Activated CD8-positive, alpha-beta T cell treated with anti-CD3 and anti-CD28 coated beads for 36 hours (primary cell): ENCODE measurements at places on chromosomes 11 and 22. TPM values are rescaled to one million over a fixed set of nuclear protein-coding genes. Genes with fewer than 3 reads are reported as not detected.
A peak's percentile ranks its signal among the peaks of the same experiment; 100 is the strongest.

DNA sequence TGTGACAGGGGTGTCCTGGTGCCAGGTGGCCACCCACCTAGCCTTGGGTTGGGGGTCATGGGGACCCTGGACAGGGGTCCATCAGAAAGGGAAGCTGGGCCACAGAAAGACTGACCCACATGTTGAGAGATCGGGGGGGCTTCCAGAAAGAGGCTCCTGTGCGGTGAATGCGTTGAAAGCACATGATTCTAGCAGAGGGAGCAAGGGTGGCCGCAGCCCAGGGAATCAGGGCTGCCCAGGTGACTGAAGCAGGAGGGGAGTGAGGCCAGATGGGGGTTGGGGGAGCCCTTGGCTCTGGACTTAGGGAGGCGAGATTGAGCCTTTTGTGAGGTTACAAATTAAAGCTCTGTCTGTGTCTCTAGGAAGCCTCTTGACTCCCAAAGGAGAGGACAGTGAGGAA, 80.7 kb downstream of the MORC2 start:
- H3K27ac ChIP-seq = no peak overlapping the region
- DNase-seq = no peak
- H3K4me3 ChIP-seq = no peak overlapping the region
- H3K27me3 ChIP-seq = no peaks in the 10 kb centered on the region
- H3K36me3 ChIP-seq = no peaks in the 10 kb centered on the region

DNA sequence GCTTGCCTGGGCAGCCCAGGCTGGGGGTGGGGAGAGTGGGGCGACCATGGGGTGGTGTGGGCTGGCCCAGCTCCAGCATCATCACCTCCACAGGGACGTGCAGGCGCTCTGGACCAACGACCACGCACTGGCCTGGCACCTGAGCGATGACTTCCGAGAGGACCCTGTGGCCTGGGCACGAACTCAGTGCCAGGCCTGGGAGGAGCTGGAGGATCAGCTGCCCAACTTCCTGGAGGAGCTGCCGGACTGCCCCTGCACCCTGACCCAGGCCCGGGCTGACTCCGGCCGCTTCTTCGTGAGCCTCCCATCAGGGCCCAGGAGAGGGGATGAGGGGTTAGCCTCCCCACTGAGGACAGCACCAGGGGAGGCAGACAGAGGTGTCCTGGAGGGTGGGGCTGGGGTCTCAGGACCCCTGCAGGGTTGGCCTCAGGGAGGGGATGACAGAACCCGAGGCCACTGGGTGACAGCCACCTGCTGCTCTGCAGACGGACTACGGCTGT, 3.8 kb downstream of the SUSD2 start:
- no peaks in the 10 kb centered on the region for H3K36me3 ChIP-seq
- H3K4me1 ChIP-seq = no peaks in the 10 kb centered on the region
- H3K27me3 ChIP-seq = no peaks in the 10 kb centered on the region
- DNase-seq = no peak
- no peak overlapping the region for H3K27ac ChIP-seq

DNA sequence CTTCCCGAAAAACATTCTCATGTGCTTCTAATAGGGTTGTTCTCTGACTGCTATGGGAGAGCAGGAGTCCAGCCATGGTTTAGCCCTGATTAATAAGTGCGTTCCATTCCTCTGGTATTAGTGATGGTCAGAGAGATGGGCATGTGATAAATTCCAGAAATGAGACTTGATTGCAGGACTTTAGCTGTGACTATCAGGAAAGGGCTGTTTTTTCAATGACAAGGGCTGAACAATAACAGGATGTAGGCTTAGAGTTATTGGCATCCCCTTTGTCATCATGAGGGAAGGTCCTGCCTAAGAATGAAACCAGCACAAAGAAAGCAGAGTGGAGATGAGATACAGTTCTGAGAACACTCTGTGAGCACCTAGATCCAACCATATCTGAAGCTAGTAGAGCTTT, 494.6 kb downstream of the MIAT start:
- no peak for DNase-seq
- no peak overlapping the region for H3K27ac ChIP-seq
- H3K27me3 ChIP-seq = peaks cover 37% of the 10 kb centered on the region
- H3K4me3 ChIP-seq = no peak overlapping the region
- peaks cover 4% of the 10 kb centered on the region for H3K4me1 ChIP-seq
- no peaks in the 10 kb centered on the region for H3K36me3 ChIP-seq

The LRRC55 gene
- total RNA-seq = not detected

GRCh38 chr11:35376613-35377012, 42.7 kb downstream of the SLC1A2 start:
- H3K27me3 ChIP-seq = no peaks in the 10 kb centered on the region
- H3K27ac ChIP-seq = no peak overlapping the region
- peaks cover 8% of the 10 kb centered on the region for H3K4me1 ChIP-seq
- DNase-seq = no peak
- no peaks in the 10 kb centered on the region for H3K36me3 ChIP-seq

- H3K36me3 ChIP-seq = no peaks in the 10 kb centered on the region
- no peaks in the 10 kb centered on the region for H3K4me1 ChIP-seq
- DNase-seq = no peak
Observed at GRCh38 chr11:12482839-12483238, 105.5 kb downstream of the PARVA start.

DNA sequence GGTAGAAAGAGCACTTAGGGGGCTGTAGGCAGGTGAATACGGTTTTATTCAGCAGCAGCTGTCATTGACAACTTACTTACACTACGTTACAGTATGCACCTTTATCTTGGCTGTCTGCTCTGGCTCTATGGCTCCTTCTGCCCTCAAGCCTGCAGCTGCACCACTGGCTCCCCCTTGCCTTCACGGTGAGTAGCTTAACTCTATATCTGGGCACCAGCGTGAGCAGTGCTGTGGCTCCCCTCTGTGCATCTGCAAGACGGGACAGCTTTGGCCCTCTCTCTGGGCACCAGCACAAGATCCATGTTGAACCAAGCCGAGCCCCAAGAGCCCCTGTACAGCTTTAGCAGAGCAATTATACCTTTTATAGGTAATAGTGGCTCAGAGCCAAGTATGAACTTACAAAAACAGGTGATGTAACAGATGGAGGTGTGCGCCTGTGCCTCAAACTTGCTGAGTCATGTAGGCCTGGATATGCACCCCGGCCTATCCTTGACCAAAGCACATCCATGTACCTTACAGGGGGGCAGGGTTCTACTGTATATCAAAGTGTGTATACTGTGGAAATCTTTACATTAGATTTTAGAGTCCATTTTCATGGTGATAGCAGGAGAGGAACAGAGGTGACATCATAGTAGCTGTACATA, 96.9 kb upstream of the CTSC start:
- no peaks in the 10 kb centered on the region for H3K4me1 ChIP-seq
- H3K27ac ChIP-seq = no peak overlapping the region
- no peak overlapping the region for H3K4me3 ChIP-seq
- no peaks in the 10 kb centered on the region for H3K36me3 ChIP-seq

- H3K4me3 ChIP-seq = no peak overlapping the region
- no peaks in the 10 kb centered on the region for H3K27me3 ChIP-seq
- peak overlapping the region; percentile 78 for H3K27ac ChIP-seq
- H3K4me1 ChIP-seq = peaks cover 19% of the 10 kb centered on the region
Observed at GRCh38 chr11:73520353-73521061, 77.4 kb downstream of the FAM168A start.

- no peaks in the 10 kb centered on the region for H3K36me3 ChIP-seq
- DNase-seq = no peak
- H3K4me3 ChIP-seq = no peak overlapping the region
- H3K4me1 ChIP-seq = no peaks in the 10 kb centered on the region
Observed at GRCh38 chr11:115364896-115365295, 139.3 kb downstream of the CADM1 start.

DNA sequence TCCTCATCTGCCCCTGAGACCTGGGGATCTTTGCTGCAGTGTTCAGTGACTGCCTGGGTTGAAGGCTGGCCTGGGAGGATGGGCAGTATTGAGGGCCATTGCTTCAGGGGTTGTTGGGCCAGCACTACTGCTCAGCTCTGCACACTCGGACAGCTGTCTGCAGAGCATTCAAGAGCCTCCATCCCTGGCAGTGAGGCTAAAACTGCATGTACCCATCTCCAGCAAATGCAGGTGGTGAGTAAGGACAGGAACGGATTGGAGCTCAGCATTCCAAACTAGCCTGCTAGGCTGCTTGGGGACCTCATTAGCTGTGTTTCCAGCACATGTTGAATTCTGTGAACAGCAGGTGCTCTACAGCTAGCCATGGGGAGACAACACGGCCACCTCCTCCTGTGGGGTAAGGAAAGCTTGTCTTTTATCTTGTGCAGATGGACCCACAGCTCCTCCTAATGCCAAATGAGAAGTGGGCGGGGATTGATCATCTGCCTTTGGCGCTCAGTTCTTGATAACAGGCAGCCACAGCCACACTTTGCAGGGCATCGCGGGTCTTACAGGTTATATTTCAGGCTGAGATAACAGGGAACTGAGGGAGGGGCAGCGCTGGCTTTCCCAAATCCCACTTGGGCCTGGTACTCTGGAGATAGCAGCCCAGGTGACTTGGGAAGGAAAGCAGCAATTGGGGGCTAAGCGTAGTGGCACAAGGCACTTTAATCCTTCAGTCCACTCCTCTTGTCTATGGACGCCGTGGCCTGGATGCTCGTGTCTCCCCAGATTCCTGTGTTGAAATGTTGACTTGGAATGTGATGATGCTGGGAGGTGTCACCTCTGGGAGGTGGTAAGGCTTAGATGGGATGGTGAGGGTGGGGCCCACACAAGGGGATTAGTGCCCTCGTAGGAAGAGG, 254.5 kb upstream of the B3GAT1 start:
- H3K4me1 ChIP-seq = no peaks in the 10 kb centered on the region
- H3K27me3 ChIP-seq = peaks cover 11% of the 10 kb centered on the region
- no peak overlapping the region for H3K27ac ChIP-seq
- no peak overlapping the region for H3K4me3 ChIP-seq
- no peaks in the 10 kb centered on the region for H3K36me3 ChIP-seq

The GRM5 gene
- total RNA-seq = not detected

- H3K27ac ChIP-seq = no peak overlapping the region
- no peak overlapping the region for H3K4me3 ChIP-seq
- peaks cover 2% of the 10 kb centered on the region for H3K4me1 ChIP-seq
Observed at GRCh38 chr11:95330302-95330701, 99.3 kb upstream of the SESN3 start.

The NLRP14 gene
- 0.11 TPM for total RNA-seq

DNA sequence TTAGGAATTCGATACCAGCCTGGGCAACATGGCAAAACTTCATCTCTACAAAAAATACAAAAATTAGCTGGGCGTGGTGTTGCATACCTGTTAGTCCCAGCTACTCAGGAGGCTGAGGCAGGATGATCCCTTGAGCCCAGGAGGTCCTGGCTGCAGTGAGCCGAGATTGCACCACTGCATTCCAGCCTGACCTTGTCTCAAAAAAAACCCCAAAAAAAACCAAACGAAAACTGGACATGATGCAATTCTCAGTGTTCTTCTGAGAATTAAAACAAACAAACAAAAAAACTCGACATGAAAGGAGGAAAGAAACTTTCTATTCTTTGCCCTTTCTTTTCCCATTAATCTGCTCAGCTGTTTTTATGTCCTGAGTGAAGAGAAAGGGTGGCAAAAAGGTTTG, 7.4 kb downstream of the MED17 start:
- peaks cover 22% of the 10 kb centered on the region for H3K4me1 ChIP-seq
- no peak for DNase-seq
- H3K4me3 ChIP-seq = no peak overlapping the region
- H3K27me3 ChIP-seq = no peaks in the 10 kb centered on the region

DNA sequence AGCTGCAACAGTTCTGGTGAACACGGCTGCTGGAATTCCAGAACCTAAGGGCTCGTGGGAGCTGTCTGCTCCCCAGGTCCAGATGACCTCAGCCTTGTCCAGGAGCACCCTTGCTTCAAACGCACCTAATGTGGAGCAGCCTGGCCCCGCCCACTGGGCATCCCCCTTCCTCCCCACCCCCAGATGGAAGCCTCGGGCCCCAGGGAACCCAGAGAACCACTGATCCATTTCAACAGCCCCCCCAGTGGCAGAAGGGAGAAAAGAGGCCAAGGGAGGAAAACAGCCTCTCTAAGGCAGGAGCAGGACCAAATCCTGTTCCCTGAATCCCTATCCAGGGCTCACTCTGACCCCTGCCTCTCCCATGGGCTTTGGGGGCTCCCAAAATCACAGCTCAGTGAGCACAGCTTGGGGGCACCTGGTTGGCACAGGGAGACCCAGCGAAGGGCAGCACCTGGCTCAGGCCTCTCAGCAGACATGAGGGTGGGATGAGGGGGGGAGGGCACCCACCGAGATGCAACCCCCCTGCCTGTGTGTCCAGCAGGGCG, 1.2 kb downstream of the CYTH4 start:
- H3K36me3 ChIP-seq = peaks cover 9% of the 10 kb centered on the region
- H3K4me1 ChIP-seq = peaks cover 64% of the 10 kb centered on the region
- peak overlapping the region; percentile 99 for H3K27ac ChIP-seq
- no peaks in the 10 kb centered on the region for H3K27me3 ChIP-seq
- DNase-seq = peak; percentile 68

The C22orf31 gene
- not detected for total RNA-seq

DNA sequence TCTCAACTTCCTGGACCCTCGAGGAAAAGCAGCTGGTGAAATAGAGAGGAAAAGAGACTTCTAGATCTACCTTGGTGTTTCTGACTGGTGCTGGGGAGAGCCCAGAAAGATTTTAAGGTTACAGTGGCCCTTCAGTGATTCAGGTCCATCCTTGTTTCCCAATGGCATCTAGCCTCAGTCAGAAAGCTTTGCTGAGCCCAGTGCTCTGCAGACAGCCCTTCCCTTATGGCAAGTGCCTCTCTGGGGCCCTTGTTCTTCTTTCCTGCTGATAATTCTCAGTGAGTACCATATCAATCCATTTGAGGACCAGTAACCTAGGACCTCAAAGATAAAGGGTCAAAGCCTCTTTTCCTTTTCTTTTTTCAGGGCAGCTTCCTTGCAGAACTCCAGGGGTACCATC, 25.1 kb upstream of the TMEM135 start:
- DNase-seq = no peak
- no peak overlapping the region for H3K27ac ChIP-seq

GRCh38 chr22:41574847-41575381, 14.1 kb downstream of the CSDC2 start:
- DNase-seq = no peak
- no peaks in the 10 kb centered on the region for H3K4me1 ChIP-seq
- no peak overlapping the region for H3K27ac ChIP-seq
- H3K36me3 ChIP-seq = peaks cover 6% of the 10 kb centered on the region
- no peak overlapping the region for H3K4me3 ChIP-seq

The MCAT gene
- total RNA-seq = 15.0 TPM

The SIK3 gene
- total RNA-seq = 18.7 TPM

The SLC1A2 gene
- not detected for total RNA-seq

DNA sequence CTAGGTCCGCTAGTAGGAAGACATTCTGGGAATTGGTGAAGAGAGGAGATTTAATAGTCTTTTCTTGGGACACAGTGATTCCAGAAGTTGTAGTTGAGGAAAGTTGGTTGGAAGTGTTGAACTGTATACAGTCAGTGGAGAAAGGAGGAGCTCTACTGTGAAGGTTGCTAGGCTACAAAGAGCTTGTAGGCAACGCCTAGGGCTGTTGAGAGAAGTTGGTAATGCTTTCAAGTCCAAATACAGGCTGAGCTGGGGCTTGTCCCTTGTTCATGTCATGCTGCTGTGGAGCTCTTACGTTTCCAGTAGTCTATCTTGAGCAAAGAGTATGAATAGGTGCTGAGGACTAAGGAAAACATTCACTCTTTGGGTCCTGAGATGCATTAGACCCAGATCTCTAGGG, 1.1 kb downstream of the TBCEL start:
- H3K4me3 ChIP-seq = peak overlapping the region; percentile 73
- H3K4me1 ChIP-seq = peaks cover 31% of the 10 kb centered on the region
- DNase-seq = peak; percentile 9
- H3K27ac ChIP-seq = peak overlapping the region; percentile 47

GRCh38 chr11:40763046-40763445, 696.4 kb downstream of the LRRC4C start:
- H3K27me3 ChIP-seq = no peaks in the 10 kb centered on the region
- H3K27ac ChIP-seq = no peak overlapping the region
- H3K36me3 ChIP-seq = no peaks in the 10 kb centered on the region
- no peaks in the 10 kb centered on the region for H3K4me1 ChIP-seq
- H3K4me3 ChIP-seq = no peak overlapping the region
